Stimulated activated CD4-positive, alpha-beta T cell treated with anti-CD3 and anti-CD28 coated beads, Interleukin-4, amount 100 ng/mL, for 48 hours (primary cell): ENCODE measurements at places on chromosomes 7 and 10.

DNA sequence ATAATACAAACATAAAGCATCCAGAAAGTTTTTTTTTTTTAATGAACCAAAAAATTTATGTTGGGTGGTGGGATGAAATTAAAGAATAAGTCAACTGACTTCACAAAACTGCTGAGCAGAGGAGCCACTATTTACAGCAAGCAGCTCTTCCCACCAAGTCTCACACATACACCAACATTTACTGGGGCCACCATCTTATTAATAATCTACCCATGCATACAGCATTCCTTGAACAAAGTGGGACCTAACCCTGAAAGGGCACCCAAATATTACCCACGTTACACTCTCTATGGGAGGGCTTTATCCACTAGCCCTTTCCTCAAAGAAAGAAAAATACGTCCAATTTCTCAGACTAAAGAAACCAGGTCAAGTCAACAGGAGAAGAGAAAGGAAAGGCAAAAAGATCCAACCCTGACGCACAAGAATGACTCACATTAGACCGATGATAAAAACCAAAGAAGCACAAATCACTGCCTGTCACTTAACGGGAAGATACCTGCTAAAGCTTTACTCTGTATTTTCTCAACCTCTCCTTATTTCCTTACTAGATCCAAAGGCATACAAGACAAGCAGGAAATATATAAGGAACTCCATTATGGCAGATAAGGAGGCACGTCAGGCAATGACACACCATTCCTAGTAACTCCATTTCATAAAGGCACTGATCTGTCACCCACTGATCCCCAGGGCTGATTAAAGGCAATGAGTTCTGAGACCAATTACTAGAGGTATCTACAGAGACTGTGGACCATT lies 141.8 kb upstream of the ASAH2 start:
- DNase-seq = no peak

DNA sequence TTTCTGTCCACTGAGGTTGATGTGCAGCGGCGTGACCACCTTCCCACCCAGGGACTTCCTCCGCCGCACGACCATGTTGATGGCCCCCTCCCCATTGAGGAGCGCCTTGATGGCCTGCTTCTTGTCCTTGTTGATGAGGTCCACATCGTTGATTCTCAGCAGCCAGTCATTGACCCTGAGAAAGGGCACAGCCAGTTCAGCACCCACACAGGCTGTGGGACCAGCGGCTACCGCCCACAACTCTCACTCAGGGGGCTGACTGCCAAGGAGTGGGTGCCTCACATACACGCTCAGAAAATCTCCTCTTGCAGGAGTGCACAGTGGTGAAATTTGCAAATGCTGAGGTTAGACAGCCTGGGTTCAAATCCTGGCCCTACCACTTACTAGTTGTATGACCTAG lies 97.2 kb downstream of the DLG5 start:
- DNase-seq = no peak

- DNase-seq = no peak
These were observed 25.5 kb downstream of the VSIR start for GRCh38 chr10:71747551-71748523.

DNA sequence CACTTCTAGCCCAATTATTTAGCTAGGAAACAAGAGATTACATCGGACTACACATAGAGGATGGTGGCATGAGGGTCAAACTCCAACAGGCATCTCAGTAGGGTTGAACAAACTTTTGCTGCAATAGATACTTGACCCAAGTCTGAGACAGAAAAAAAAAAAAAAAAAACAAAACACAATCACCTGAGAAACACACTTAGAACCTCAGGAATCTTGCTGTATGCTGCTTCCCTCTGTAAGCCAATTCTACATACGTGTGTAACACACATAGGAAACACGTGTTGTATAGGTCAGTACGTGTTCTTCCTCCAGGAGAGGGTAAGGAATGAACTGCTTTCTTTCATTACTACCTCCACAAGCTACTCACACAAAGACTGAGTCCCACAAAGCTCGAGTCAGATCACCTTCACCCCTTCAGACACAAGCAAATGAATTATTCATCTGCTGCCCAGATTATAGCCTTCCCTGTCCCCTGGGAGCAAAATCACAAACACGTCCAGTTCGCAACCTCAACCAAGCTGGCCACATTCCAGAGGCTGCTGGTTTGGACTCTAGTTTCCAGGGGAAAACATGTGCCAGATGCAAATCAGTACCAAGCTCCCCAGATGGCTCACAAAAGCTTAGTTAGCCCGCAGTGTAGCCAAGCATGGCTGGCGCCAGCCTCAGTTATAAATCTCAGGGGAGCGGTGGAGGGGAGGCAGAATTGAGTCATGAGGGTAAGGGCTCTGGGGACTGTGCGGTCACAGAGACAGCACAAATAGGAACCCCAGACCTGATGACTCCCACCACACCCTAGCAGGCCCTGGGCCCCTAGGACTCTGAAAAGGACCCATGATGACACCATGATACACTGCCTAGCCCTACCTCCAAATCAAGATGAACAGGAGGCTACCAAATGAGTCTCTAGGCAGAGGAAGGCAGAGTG lies 15.1 kb downstream of the PSAP start:
- no peak for DNase-seq

DNA sequence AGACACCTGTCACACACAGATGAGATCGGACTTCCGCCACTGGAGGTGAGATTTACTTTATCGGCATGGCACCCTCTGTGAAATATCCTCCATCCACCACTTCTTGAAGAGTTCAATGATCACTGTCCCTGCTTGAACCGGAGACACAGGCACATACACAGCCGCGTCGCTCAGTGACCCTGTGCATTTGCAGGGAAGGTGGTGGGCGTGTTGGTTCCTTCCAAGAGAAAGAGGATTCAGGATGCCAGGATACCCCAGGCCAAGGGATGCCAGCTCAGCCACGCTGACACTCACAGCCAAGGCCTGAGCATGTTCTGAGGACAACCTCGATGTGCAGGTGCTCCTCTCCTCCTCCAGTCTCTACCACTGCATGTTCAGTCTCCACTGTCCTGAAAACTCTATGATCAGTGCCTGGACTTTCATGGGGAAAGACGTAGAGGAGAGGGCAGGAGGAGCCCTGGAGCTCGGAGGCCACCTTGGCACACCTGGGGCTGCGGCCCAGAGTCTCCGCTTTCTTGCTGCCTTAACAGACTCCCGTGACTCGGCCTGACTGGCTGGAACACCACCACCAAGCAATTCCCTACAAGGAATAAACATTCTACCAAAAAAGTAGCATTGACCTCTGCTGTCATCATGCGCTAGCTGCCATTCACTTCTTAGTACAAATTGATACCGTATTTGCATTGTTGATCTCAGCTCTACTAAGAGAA lies 115.2 kb downstream of the TCERG1L start:
- DNase-seq = no peak

GRCh38 chr7:142513178-142513955 lies 235.9 kb upstream of the PRSS1 start:
- DNase-seq = no peak

DNA sequence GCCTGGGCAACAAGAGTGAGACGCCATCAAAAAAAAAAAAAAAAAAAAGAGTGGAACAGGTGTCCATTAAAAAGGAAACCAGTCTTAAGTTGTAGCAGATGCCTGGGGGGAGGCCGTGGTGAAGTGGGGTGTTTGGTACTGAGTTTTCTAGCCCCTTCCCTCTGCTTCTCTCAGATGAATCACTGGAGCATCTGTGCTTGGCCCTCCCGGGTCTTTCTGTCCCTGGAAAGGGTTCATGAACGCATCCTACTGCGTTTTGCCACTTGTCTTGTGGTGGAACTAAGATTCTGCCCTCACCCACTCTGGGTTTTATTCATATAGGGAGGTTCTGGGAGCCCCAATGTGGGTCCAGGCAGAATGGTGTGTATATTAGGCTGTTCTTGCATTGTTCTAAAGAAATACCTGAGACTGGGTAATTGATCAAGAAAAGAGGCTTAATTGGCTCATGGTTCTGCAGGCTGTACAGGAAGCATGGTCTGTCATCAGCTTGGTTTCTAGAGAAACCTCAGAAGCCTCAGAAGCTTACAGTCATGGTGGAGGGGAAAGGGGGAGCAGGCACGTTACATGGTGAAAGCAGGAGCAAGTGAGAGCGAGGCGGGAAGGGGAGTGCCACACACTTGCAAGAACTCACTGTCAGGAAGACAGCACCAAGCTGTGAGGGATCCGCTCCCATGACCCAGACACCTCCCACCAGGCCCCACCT lies 63.5 kb downstream of the CAMK1D start:
- peak; percentile 22 for DNase-seq

DNA sequence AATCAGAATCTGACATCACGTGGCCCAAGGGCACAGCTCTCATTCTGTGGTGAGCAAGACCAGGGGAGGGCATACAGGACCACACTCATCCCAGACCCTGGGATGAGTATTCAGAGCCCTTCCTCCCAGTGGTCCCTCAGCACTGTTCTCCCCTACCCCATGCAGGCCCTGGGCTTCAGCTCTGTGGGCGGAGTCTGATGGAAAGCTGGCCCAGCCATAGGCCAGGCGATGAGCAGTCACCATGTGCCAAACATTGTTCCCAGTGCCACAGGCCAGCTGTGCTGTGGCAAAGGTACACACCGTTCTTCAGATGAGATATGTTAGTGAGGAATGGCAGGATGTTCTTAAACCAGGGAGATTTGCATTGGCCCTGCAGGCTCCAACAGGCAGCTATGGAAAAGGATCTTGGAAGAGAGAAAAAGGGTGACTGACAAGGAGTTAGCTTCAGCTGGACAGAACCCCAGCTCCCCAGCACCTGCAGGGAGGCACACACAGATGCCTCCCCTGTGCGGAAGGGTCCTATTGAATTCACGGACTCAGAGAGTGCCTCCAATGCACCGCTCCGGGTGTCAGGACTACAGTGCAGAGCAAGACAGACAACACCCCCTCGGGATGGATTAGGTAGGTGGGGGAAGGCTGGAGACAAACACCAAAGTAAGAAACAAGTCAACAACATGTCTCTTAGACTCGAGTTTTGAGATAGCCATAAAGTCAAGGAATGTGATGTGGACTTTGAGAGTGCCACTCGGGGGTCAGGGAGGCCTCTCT lies 596.0 kb upstream of the MGMT start:
- no peak for DNase-seq

- DNase-seq = no peak
These were observed 663 bp downstream of the VPS37D start for GRCh38 chr7:73668103-73668885.

DNA sequence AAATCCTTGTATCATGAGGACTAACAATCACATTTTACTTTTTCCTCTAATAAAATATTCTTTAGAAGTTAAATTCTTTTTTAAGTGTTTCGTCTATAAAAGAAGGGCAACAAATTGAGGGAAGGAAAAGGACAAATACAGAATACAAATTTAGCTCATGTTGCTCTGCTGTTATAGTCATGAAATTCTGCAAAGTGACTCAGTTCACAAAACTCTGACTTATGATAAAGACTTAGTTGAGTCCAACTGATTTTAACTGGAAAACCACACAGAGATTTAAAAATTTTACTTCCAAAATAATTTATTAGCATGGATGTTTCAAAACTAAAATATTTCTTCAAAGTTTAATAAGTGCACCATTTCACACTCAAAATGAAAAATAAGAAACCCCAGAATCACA lies 75.0 kb upstream of the GPR22 start:
- no peak for DNase-seq

- no peak for DNase-seq
These were observed 731.2 kb upstream of the IGFBP3 start for GRCh38 chr7:46652317-46652716.

DNA sequence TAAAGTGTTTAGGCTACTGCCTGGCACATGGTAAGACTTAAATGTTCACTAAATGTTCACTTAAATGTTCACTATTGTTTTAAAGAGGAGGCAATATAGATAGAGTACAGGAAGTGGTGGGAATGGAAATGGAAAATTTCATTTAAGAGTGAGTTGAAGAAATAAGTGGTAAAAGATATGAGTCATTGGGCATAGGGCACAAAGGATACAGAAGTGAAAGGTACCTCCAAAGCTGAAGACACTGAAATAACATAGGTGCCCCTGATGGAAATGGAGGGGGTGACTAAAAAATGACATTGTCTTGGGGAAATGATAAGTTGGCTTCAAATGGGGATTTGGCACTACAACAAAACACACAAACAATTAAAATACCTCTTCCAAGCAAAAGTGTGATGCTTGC lies 5.2 kb upstream of the FRA10AC1 start:
- DNase-seq = no peak
